ENCODE measurements at places on chromosomes 12 and 14. TPM values are rescaled to one million over a fixed set of nuclear protein-coding genes. Genes with fewer than 3 reads are reported as not detected.

The KRT78 gene
- total RNA-seq = not detected

The NGB gene
- total RNA-seq = not detected

The ADGRD1 gene
- 0.36 TPM for total RNA-seq

The NXPH4 gene
- total RNA-seq = 2.3 TPM

The GLS2 gene
- not detected for total RNA-seq

The PTHLH gene
- 0.12 TPM for total RNA-seq

The SMOC1 gene
- 1.8 TPM for total RNA-seq

The MIP gene
- total RNA-seq = 0.32 TPM

The MYH6 gene
- total RNA-seq = not detected

The RIN3 gene
- total RNA-seq = 15.6 TPM

The MGAT4C gene
- not detected for total RNA-seq

The KRT6A gene
- 40.3 TPM for total RNA-seq

The CD27 gene
- 0.36 TPM for total RNA-seq

The TAC3 gene
- total RNA-seq = not detected

The SRRM4 gene
- total RNA-seq = not detected

The PAX9 gene
- total RNA-seq = not detected

The VWF gene
- 0.81 TPM for total RNA-seq

The CIROP gene
- not detected for total RNA-seq

The LMNTD1 gene
- 0.16 TPM for total RNA-seq

The ACSM4 gene
- total RNA-seq = not detected

The KLHL33 gene
- 0.32 TPM for total RNA-seq

The GZMB gene
- not detected for total RNA-seq

The CATSPERB gene
- not detected for total RNA-seq

The NINJ2 gene
- total RNA-seq = not detected

The RNASE3 gene
- not detected for total RNA-seq

The ACOT4 gene
- 0.73 TPM for total RNA-seq

The FITM1 gene
- total RNA-seq = not detected

The SPTSSA gene
- total RNA-seq = 14.6 TPM

The KRT2 gene
- total RNA-seq = not detected

The GPX2 gene
- not detected for total RNA-seq

The PTGR2 gene
- total RNA-seq = 4.4 TPM

The RND1 gene
- not detected for total RNA-seq

The PIWIL1 gene
- total RNA-seq = not detected

The CLEC1A gene
- 0.85 TPM for total RNA-seq

The SLC8A3 gene
- total RNA-seq = not detected

The TSPAN8 gene
- 0.24 TPM for total RNA-seq

The PLA2G1B gene
- not detected for total RNA-seq

The OASL gene
- total RNA-seq = 0.49 TPM

The HCAR3 gene
- total RNA-seq = not detected

The DNAJC22 gene
- 1.1 TPM for total RNA-seq

The AKAP5 gene
- 0.36 TPM for total RNA-seq

The OR9K2 gene
- not detected for total RNA-seq

The SOAT2 gene
- total RNA-seq = 0.49 TPM

The TEX52 gene
- not detected for total RNA-seq

The GNG2 gene
- 23.1 TPM for total RNA-seq

The SGPP1 gene
- 39.0 TPM for total RNA-seq

Measured in hair follicle dermal papilla cell (primary cell).